ENCODE measurements at places on chromosomes 16 and 17.

- no peak for DNase-seq
Observed at GRCh38 chr16:74192281-74192797, 104.3 kb upstream of the PSMD7 start.

DNA sequence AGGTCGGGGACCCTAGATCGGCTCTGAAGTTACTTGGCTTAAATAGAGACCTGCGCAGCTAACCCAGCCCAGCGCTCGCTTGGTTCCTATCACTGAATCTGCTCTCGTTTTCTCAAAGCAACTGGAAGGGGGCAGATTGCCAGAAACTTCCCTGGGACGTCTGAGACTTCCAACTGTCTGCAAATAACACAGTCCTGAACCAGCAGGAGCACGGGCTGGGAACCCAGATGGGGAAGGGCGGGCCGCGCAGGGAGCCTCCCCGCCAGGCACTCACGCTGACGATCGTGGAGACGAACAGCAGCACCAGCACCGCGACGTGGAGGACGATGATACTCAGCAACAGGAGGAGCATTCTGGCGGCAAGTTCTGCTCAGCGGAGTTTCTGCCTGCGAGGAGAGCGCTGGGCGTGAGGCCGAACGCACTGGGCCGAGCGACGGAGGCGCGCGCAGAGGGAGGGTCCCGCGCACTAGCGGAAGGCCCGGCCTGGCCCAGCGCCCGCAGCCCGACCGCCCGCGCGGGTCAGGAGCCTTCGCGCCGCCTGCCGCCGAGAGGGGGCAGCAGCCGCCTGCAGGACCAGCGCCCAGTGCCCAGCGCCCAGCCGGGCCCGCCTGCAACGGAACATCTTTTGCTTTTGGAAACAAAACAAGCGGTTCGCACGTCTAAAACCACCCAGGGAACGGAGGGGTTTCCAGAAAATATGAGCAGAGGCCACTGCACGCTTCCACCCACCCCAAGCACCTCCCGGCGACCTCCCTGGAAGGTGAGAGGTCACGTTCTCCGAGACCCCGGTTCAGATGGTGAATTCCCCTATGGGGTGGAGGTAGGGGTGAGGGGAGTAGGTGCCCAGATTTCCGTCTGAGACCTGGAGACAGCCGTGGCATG lies 4.5 kb downstream of the PMP22 start:
- DNase-seq = no peak

- no peak for DNase-seq
Observed at GRCh38 chr16:84096447-84097005, 20.2 kb downstream of the MBTPS1 start.

- DNase-seq = no peak
Observed at GRCh38 chr16:87815567-87815966, 49.8 kb upstream of the KLHDC4 start.

DNA sequence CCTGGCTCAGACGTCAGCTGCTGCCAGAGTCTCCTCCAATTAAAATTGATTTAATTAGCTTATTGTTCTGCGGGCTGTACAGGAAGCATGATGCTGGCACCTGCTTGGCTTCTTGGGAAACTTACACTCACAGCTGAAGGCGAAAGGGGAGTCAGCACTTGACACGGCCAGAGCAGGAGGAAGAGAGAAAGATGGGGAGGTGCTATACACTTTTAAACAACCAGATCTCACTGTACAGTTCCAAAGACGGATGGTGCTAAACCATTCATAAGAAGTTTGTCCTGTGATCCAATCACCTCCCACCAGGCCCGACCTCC lies 1.4 kb upstream of the PRDM7 start:
- no peak for DNase-seq

GRCh38 chr16:83901101-83901500 lies 2.2 kb downstream of the MLYCD start:
- DNase-seq = no peak

GRCh38 chr16:78363843-78364555 lies 264.5 kb downstream of the WWOX start:
- DNase-seq = no peak

GRCh38 chr17:77385750-77386501 lies 245.2 kb downstream of the SEC14L1 start:
- no peak for DNase-seq

DNA sequence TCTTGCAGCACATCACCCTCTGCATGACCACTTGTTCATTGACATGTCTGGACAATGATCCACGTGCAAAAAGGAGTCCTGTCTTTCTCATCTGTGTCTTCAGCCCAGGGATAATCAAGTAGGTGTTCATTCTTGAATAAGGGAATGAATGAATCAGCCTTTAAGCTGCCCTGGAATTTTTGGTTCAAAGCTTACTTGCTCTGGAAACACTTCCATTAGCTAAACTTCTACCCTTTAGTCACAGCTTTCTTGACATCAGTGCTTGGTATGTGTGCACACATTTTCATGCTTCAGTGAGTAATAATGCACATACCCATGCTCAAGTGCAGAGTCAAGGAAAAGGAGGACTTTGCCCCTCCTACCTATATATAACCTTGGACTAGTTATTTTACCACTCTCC lies 103.0 kb upstream of the CDH13 start:
- no peak for DNase-seq

- no peak for DNase-seq
Observed at GRCh38 chr17:80795754-80796153, 195.9 kb upstream of the CHMP6 start.

DNA sequence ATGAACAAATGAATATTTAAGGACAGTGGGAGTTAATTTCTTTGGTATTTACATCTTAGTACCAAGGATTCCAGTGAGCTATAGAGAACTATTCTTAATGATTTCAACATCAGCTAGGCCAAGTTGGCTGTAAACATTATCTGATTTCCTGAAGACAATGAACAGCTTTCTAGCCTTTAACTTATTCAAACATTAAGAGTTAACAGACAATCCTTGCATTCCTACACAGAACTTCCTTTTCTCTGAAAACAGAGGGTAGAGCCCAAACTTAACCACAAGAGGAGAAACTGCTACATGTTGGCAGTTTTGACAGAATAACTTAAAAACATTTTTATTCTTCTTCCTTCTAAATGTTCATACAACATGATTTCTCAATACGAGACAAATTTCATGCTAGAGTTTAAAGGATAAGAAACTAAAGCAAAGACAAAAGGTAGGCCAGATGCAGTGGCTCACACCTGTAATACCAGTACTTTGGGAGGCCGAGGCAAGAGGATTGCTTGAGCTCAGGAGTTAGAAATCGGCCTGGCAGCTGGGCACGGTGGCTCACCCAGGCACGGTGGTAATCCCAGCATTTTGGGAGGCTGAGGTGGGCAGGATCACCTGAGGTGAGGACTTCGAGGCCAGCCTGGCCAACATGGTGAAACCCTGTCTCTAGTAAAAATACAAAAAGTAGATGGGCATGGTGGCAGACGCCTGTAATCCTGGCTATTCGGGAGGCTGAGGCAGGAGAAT lies 4.4 kb downstream of the CRLF3 start:
- DNase-seq = no peak

GRCh38 chr16:57147381-57148221 lies 38.2 kb downstream of the PSME3IP1 start:
- no peak for DNase-seq

- DNase-seq = no peak
Observed at GRCh38 chr17:81015136-81015535, 19.8 kb upstream of the BAIAP2 start.

- DNase-seq = no peak
Observed at GRCh38 chr17:8392274-8392673, 5.4 kb downstream of the RNF222 start.

GRCh38 chr17:40554646-40555295 lies 10.5 kb downstream of the CCR7 start:
- DNase-seq = no peak

GRCh38 chr16:76268824-76269223 lies 8.4 kb upstream of the CNTNAP4 start:
- no peak for DNase-seq

- no peak for DNase-seq
Observed at GRCh38 chr17:57570724-57571344, 174.3 kb downstream of the CCDC182 start.

Measured in stimulated activated CD4-positive, alpha-beta T cell treated with anti-CD3 and anti-CD28 coated beads, Interleukin-15, amount 100 ng/mL, for 1 hour (primary cell).